ENCODE measurements at places on chromosomes 6 and 20. TPM values are rescaled to one million over a fixed set of nuclear protein-coding genes. Genes with fewer than 3 reads are reported as not detected.
A peak's percentile ranks its signal among the peaks of the same experiment; 100 is the strongest.

DNA sequence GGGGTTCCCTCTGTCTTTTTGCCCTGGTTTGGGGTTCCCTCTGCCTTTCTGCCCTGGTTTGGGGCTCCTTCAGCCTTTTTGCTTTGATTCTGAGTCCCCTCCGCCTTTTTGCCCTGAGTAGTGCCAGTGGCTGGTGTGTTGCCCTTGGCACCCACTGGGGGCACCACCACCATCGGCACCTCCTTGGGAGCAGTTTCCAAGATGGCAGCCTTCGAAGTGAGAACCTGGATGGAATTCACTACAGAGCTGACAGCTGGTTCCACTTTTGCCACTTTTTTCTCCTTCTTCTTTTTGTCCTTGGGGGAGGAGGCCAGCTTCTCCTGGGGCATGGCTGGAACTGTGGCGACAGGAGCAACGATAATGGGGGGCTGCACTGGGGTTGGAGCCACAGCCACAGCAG lies 22.2 kb downstream of the RRBP1 start:
- peak overlapping the region; percentile 74 for H3K27ac ChIP-seq
- peaks cover 32% of the 10 kb centered on the region for H3K36me3 ChIP-seq
- H3K27me3 ChIP-seq, result no peaks in the 10 kb centered on the region
- H3K4me3 ChIP-seq, result no peak overlapping the region

- peak overlapping the region; percentile 99 for H3K4me3 ChIP-seq
- peaks cover 67% of the 10 kb centered on the region for H3K4me1 ChIP-seq
- H3K36me3 ChIP-seq, result peaks cover 16% of the 10 kb centered on the region
- H3K27ac ChIP-seq, result peak overlapping the region; percentile 96
- no peaks in the 10 kb centered on the region for H3K27me3 ChIP-seq
Observed at GRCh38 chr6:116278854-116279231, 887 bp downstream of the TSPYL1 start.

ARMC12 gene
- polyA plus RNA-seq, result not detected

DNA sequence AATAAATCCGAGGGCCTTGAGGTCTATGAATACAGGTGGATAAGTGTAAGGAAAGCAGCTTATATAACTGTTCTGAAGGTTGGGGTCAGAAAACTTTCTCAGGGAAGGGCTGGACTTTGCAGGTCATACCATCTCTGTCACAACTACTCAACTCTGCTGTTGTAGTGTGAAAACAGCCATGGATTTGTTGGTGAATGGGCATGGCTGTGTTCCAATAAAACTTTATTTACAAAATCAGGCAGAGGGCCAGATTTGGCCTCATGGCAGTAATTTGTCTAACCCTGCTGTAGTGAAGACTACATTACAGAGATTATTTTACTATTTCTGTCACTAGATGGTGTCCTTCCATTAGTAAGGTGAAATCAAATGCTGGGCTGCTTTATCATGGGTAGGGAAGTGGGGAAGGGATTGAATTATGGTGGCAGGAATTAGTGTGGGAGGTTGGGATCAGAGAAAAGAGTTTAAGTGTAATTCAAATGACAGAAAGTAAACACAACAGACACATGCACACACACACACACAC lies 409.6 kb upstream of the CHD6 start:
- no peaks in the 10 kb centered on the region for H3K4me1 ChIP-seq
- H3K36me3 ChIP-seq, result no peaks in the 10 kb centered on the region
- H3K27ac ChIP-seq, result no peak overlapping the region
- DNase-seq, result no peak
- peaks cover 6% of the 10 kb centered on the region for H3K27me3 ChIP-seq

GRCh38 chr20:37839432-37839827 lies 63.5 kb upstream of the VSTM2L start:
- DNase-seq, result no peak
- H3K4me1 ChIP-seq, result peaks cover 20% of the 10 kb centered on the region
- peaks cover 26% of the 10 kb centered on the region for H3K36me3 ChIP-seq
- no peak overlapping the region for H3K4me3 ChIP-seq
- H3K27me3 ChIP-seq, result no peaks in the 10 kb centered on the region
- peak overlapping the region; percentile 17 for H3K27ac ChIP-seq

DNA sequence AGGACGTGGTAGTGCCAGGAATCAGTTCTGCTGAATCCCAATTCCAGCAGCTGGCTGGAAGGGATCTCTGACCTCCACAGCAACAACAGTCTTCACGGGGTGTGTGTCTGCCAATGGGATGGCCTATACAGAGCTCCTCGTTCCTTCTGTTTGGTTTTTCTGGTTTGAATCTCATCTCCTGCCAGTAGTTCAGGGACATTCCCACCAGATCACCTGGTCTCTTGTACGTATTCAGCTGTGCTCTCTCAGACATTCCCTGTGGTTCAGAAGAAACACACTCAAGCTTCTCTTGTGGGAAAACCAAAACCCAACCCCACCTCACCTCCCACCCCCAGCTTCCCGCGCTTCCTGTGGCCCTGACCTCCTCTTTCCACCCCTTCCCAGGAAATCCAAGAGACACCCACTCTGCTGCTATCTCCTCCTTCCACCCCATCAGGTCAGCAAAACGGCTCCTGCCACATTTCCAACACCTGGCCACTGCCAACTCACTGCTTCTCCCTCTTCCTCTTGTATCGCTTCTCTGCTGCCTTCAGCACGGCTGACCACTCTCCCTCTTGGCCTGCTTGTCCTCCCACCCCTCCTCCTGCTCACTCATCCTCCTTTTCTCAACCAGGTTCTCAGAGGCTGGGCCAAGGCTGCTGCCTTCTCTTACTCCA lies 63.3 kb upstream of the PTGIS start:
- H3K4me3 ChIP-seq, result no peak overlapping the region
- H3K27me3 ChIP-seq, result peaks cover 4% of the 10 kb centered on the region
- no peak for DNase-seq
- peaks cover 42% of the 10 kb centered on the region for H3K4me1 ChIP-seq
- no peak overlapping the region for H3K27ac ChIP-seq
- H3K36me3 ChIP-seq, result peaks cover 7% of the 10 kb centered on the region

COL10A1 gene
- 0.12 TPM for polyA plus RNA-seq

GRCh38 chr20:21505810-21506530 lies 7.9 kb downstream of the NKX2-2 start:
- no peak overlapping the region for H3K27ac ChIP-seq
- H3K4me3 ChIP-seq, result no peak overlapping the region
- H3K27me3 ChIP-seq, result peaks cover 69% of the 10 kb centered on the region
- peak; percentile 31 for DNase-seq

- H3K4me3 ChIP-seq, result no peak overlapping the region
- H3K4me1 ChIP-seq, result no peaks in the 10 kb centered on the region
- H3K27ac ChIP-seq, result no peak overlapping the region
- no peaks in the 10 kb centered on the region for H3K36me3 ChIP-seq
- H3K27me3 ChIP-seq, result no peaks in the 10 kb centered on the region
- no peak for DNase-seq
Observed at GRCh38 chr6:15121443-15121842, 124.4 kb upstream of the JARID2 start.

GRCh38 chr6:96704713-96705112 lies 132.6 kb downstream of the GPR63 start:
- H3K36me3 ChIP-seq, result no peaks in the 10 kb centered on the region
- H3K27me3 ChIP-seq, result peaks cover 7% of the 10 kb centered on the region
- no peaks in the 10 kb centered on the region for H3K4me1 ChIP-seq
- no peak overlapping the region for H3K4me3 ChIP-seq

GRCh38 chr6:167829513-167829912 lies 2.8 kb downstream of the AFDN start:
- H3K36me3 ChIP-seq, result peaks cover 5% of the 10 kb centered on the region
- H3K4me1 ChIP-seq, result peaks cover 30% of the 10 kb centered on the region
- peaks cover 61% of the 10 kb centered on the region for H3K27me3 ChIP-seq
- H3K27ac ChIP-seq, result no peak overlapping the region
- DNase-seq, result no peak
- H3K4me3 ChIP-seq, result no peak overlapping the region

GRCh38 chr20:11924923-11925322 lies 7.2 kb downstream of the BTBD3 start:
- H3K27ac ChIP-seq, result no peak overlapping the region
- no peaks in the 10 kb centered on the region for H3K27me3 ChIP-seq
- peaks cover 4% of the 10 kb centered on the region for H3K36me3 ChIP-seq
- no peak for DNase-seq

OTOR gene
- polyA plus RNA-seq, result not detected

GRCh38 chr20:5835871-5836270 lies 85.7 kb downstream of the SHLD1 start:
- H3K27me3 ChIP-seq, result no peaks in the 10 kb centered on the region
- H3K4me3 ChIP-seq, result no peak overlapping the region
- peaks cover 15% of the 10 kb centered on the region for H3K4me1 ChIP-seq
- H3K36me3 ChIP-seq, result peaks cover 9% of the 10 kb centered on the region

NR2E1 gene
- not detected for polyA plus RNA-seq

PAX1 gene
- not detected for polyA plus RNA-seq

LPA gene
- not detected for polyA plus RNA-seq

DNA sequence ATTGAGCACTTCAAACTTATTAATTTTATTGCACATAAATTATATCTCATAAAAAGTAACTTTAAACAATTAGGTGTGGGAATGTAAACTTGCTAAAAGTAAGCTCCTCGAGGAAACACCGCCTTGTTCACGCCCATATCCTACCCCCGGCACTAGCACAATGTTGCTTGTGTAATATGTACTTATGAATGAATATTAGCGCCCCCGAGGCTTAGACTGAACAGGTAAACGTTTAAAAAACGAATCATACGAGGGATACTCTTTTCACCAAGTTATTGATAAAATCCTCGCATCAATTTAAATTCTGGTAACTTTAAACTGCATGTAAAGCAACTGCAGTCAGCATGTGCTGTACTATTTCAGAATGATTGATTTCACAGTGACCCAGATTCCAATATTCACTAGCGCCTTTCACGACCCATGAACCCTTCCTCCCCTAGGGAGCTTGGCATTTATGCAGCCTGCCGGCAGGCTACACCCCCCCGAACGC lies 637 bp downstream of the TFB1M start:
- H3K4me3 ChIP-seq, result peak overlapping the region; percentile 95
- peaks cover 24% of the 10 kb centered on the region for H3K4me1 ChIP-seq
- DNase-seq, result no peak
- H3K36me3 ChIP-seq, result peaks cover 7% of the 10 kb centered on the region

DNA sequence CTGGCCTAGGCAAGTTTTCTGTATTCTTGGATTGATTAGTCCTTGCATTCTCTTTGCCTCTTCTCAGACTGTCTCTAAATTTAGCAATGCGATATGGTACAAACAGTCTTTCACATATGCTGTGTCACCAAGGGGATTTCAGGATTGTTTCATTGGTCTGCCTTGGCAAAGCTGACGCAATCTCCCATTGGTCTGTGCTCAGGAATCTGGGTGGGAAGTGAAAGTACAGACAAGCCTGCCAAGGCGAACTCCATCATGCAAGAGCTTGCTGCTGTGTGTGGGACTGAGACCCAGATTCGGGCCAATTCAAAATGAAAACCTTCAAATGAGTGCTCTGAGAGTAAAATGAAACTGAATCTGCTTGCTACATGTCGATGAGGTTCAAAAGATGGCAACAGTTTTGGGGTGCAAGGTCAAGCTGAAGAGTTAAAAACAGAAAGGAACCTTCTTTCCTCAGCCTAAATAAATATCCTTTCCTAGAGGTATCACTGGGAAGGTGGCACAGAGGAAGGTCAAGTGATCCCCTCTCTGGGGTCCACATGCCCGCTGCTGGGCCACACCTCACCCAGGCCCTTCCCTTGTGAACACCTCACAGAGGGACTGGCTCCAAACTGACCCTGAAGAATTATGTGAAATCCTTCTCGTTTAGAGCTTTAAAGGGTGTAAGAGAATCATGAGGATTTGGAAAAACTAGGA lies 198.8 kb upstream of the PREP start:
- H3K27ac ChIP-seq, result no peak overlapping the region
- no peak for DNase-seq
- H3K27me3 ChIP-seq, result peaks cover 15% of the 10 kb centered on the region
- H3K36me3 ChIP-seq, result no peaks in the 10 kb centered on the region
- H3K4me3 ChIP-seq, result no peak overlapping the region

GRCh38 chr6:113209315-113209714 lies 647.8 kb upstream of the MARCKS start:
- no peak overlapping the region for H3K27ac ChIP-seq
- no peak for DNase-seq
- H3K36me3 ChIP-seq, result no peaks in the 10 kb centered on the region
- H3K4me1 ChIP-seq, result no peaks in the 10 kb centered on the region

GRCh38 chr6:125759184-125759902 lies 9.9 kb downstream of the HEY2 start:
- peak overlapping the region; percentile 10 for H3K4me3 ChIP-seq
- no peaks in the 10 kb centered on the region for H3K36me3 ChIP-seq
- no peak overlapping the region for H3K27ac ChIP-seq
- no peak for DNase-seq
- peaks cover 14% of the 10 kb centered on the region for H3K4me1 ChIP-seq
- H3K27me3 ChIP-seq, result peaks cover 19% of the 10 kb centered on the region

GRCh38 chr6:138654715-138655634 lies 118.6 kb upstream of the CCDC28A start:
- no peaks in the 10 kb centered on the region for H3K27me3 ChIP-seq
- no peak overlapping the region for H3K27ac ChIP-seq
- H3K4me3 ChIP-seq, result no peak overlapping the region
- DNase-seq, result no peak
- H3K36me3 ChIP-seq, result no peaks in the 10 kb centered on the region

- H3K36me3 ChIP-seq, result no peaks in the 10 kb centered on the region
- no peak overlapping the region for H3K4me3 ChIP-seq
- DNase-seq, result no peak
Observed at GRCh38 chr20:25394276-25394675, 3.6 kb upstream of the ABHD12 start.

GRCh38 chr20:57928181-57928967 lies 218.6 kb upstream of the PMEPA1 start:
- no peak overlapping the region for H3K27ac ChIP-seq
- no peak for DNase-seq
- H3K36me3 ChIP-seq, result peaks cover 8% of the 10 kb centered on the region
- H3K27me3 ChIP-seq, result peaks cover 35% of the 10 kb centered on the region
- no peak overlapping the region for H3K4me3 ChIP-seq

DNA sequence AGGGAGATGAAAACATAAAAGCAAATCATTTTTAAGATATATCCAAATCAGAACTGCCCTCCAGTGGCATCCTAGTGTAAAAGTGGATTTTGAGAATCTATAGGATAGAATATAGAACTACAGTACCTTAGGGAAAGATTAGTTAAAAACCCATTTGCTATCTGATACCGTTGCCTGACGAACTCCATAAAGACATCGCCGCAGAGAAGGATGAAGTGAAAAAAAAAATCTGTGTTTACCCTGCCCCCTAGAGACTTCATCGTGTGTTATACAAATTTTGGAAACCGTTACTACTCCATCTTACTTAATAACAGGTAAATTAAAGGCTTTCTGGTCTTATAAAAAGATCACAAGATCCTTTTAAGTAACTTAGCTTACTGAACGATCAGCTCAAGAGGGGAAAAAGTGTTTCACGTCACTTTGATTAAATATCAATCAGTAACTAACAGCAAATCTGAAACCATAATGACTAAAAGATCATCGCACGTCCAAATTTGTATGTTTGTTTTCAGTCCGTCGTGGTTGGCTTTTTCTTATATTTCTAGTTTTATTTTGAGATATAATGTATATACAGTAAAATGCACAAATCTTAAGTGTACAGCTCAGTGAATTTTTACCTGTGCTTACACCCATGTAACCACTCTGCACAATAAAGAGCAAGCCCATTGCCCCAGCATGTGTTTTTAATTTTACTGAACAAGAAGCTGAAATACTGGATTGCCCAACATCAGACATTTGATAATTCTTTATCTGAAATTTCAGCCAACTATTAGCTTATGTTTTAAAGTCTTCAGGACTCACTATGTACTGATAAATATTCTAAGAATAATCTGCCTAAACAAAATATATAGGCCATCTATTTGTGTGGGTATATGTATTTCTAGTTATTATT lies 881 bp upstream of the MCM3 start:
- no peaks in the 10 kb centered on the region for H3K27me3 ChIP-seq
- H3K36me3 ChIP-seq, result peaks cover 7% of the 10 kb centered on the region
- no peak for DNase-seq
- peaks cover 23% of the 10 kb centered on the region for H3K4me1 ChIP-seq

Measured in naive B cell (primary cell).